Stimulated activated CD4-positive, alpha-beta T cell treated with anti-CD3 and anti-CD28 coated beads, TNF-alpha, amount 100 ng/mL, for 4 hours (primary cell): ENCODE measurements at places on chromosomes 16 and 17.

- no peak for DNase-seq
These were observed 3.3 kb downstream of the CLEC3A start for GRCh38 chr16:78025631-78026030.

DNA sequence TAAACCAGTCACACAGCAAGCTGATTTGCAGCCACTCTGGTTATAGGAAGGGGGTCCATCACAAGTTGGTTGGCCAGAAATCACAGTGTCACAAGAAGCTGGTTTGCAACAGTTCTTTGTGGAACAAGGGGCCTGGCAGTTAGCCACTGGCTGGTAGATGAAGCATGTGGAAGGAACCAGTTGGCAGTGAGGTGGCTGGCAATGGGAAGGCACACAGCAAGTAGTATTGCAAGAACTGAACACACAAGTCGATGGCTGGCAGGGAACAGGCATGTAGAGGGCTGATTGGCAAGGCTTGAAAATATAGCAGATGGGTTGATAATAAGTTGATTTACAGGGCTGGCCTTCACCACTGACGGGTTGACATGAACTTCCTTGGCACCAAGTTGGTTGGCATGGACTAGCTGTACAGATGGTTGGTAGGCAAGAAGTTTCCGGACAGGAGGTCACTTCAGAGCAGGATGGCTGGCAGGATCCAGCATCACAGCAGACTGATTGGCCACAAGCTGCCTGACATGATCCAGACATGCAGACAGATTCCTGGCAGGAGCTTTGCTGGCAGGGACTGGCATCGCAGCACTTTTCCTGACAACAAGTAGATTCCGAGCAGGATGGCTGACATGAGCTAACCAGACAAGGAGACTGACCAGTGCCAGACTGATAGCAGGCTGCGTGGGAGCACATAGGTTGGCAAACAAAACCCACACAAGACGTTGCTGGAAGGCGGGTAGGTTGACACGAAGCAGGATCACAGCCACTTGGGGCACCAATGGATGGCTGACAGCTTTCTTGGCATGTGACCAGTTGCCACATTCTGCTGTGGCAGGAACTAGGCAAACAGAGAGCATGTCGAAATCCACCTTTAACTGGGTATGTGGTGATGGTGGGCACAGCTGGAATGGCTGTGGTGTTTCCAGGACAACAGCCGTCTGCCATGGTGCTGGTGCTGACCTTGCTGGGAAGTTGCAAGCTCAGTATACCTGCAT lies at the start of gene KRTAP29-1:
Gene KRTAP29-1, minus strand, starts transcription at position 936 of the 986 bp plus-strand sequence. Its CDS starts 0 bp downstream, at position 936.
- DNase-seq = no peak

- no peak for DNase-seq
These were observed 6.1 kb downstream of the HIRIP3 start for GRCh38 chr16:29989111-29989858.

DNA sequence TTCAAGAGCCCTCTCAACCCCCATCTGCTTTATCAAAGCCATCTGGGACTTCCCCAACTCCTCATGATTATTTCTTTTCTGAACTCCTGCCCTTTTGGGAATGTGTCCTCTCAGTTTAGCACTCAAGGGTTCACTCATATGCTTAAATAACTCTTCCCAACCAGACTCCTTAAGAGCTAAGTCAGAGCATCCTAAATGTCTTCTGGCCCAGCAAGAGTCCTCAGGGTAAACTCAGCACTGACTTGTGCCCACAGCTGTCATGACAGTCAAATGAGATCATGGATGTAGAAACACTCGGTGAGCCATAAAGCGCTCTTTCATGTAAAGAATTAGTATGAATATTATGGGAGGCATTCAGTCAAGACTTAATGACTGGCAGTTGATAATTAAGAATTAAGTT lies 85.9 kb downstream of the TEX14 start:
- DNase-seq = no peak

DNA sequence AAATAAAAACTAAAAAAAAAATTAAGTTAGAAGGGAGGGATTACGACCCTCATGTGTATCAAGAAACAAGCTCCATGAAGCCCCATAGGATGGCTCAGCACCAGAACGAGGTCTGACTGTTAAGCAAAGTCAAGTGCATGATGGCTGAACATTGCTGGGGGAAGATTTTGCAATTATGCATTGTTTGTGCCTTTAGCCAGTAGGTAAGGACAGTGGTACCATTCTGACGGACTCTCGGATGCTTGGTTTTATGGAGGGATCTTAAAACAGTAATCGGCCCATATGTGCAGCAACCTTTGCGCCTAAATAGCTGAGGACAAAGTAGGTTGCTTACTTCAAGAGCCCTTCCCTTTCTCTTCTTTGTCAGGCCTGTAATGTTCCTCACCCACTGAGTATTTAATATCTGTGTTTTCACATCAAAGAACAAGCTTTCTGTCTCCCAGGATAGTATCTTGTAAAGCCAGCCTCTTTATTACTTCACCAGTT lies 186.0 kb downstream of the WWOX start:
- DNase-seq = no peak

- DNase-seq = no peak
These were observed 20.9 kb downstream of the LDAF1 start for GRCh38 chr16:21179126-21179982.

GRCh38 chr16:79800016-79800608 lies 199.6 kb upstream of the MAF start:
- no peak for DNase-seq

GRCh38 chr17:72338847-72339790 lies 218.3 kb downstream of the SOX9 start:
- no peak for DNase-seq

GRCh38 chr16:67886387-67886786 lies 1.7 kb downstream of the NRN1L start:
- no peak for DNase-seq

GRCh38 chr17:80122026-80122575 lies 20.7 kb downstream of the GAA start:
- no peak for DNase-seq

DNA sequence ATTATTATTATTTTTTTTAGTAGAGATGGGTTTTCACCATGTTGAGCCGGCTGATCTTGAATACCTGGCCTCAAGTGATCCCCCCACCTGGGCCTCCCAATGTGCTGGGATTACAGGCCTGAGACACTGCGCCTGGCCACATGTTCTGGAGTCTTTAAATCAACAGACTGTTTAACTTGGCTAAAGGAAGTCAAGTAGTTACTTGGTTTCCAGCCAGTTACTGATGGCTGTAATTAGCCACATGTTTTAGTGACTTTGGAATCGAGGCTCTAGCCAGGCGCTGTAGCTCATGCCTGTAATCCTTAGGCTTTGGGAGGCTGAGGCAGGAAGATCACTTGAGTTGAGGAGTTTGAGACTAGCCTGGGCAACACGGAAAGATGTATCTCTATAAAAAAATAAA lies 699.2 kb upstream of the RBFOX1 start:
- DNase-seq = no peak

GRCh38 chr17:82320956-82321927 lies 3.8 kb upstream of the CD7 start:
- DNase-seq = peak; percentile 64

DNA sequence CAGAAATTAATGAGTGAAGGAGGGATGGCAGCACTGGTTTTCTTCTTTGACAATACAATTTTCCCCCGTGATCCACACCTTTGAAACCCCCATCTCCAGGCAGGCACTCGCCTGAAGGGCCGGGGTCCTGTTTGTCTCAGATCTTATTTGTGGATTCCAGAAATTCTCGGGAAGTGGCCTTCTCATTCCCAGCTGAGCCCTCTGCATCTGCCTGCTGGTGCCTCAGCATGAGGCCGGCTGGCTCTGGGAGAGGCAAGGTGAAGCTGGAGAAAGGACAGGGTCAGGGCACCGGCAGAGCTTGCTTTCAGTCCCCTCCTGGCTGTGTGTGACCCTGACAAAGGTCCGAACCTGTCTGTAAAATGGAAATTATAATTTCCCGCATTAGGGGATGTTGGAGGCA lies 35.8 kb upstream of the C1QL1 start:
- no peak for DNase-seq
